ENCODE measurements at places on chromosomes 12 and 14.

- no peak for DNase-seq
These were observed 34.8 kb downstream of the TMCC3 start for GRCh38 chr12:94615260-94616181.

DNA sequence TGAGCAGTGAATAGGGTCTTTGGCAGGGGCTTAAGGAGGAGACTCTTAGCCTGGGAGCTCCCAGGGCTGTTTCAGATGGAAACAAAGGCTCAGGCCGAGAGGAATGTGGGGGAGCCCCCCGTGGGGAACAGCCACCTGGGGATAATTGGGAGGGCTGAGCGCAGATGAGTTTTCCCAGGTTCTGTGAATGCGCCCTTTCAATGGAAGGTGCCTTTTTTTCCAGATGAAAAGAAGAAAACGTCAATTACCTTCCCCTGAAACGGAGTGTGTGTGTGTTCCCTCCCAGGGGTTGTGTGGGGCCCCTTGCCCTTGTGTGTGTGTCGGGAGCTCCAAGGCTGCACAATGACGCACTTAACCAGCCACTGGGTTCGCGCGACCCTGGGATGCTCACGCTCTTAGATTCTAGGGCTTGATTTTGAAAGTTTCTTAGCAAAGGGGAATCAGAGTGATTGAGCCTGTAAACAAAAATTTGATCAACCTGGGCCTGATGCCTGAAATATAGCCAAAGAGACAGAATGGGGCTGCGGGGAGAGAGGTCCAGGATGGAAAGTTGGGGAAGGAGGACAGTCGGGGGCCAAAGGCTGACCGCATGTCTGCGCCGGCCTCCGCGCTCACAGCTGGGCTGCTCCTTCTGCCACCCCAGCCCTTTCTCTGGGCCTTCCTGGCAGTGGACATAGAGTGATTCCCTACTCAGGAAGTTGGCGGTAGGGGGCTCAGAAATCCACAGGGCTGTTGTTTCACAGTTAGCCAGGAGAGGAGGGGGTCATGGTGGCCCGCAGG lies 14.6 kb downstream of the MEG3 start:
- DNase-seq: no peak

DNA sequence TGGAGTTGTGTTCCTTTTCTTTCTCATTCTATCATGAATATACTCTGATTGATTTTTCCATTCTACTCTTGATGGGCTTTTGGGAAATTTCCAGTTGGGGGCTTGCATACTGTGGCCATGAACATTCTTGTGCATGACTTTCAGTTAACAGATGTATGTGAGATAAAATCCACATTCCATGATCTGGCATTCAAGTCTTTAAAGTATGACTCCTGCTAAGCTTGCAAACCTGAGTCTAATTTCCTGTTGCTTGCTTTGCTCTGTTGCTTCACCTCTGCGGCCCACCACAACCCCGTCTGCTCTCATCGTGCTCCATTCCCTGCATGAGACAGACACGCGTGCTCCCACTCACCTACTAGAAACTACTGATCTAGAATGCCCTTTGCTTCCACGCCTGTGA lies 24.3 kb upstream of the NPAS3 start:
- DNase-seq: no peak

DNA sequence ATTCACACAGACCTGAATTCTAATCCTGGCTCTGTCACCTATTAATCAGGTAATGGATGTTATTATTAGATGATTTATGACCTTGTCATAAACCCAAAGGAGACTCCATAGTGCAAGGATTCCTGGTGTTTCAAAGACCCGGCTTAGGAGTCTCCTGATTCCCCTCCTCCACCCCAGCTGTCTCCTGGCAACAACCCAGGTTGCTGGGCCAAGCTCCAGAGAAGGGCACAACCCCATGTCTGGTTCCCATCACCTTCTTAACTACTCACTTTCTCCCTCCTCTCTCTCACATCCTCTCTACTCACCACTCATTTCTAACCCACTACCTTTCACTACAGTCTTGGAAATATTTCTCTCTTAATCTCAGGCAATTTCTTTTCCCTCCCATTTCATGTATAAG lies 41.6 kb downstream of the RHOJ start:
- DNase-seq: no peak

- DNase-seq: no peak
These were observed 17.1 kb downstream of the ANKRD9 start for GRCh38 chr14:102492531-102492910.

- DNase-seq: no peak
These were observed 1.9 kb upstream of the PPP1R13B start for GRCh38 chr14:103849151-103849886.

DNA sequence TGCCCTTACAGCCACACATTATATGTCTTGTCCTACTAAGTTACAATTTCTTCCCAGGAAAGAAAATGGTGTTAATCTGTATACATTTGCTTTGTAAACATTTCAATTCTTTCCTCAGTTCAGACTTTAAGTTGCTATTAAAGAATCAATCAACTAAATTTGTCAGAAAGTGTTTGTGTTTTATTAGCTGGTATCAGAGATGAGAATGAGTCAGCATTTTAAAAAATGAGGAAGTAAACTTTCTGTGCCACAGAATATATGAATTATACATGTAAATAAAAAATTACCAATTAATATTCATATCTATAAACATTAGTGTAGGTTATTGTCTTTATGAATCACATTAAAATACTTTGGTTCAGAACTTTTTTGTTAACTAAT lies 82.0 kb downstream of the LMO3 start:
- no peak for DNase-seq

DNA sequence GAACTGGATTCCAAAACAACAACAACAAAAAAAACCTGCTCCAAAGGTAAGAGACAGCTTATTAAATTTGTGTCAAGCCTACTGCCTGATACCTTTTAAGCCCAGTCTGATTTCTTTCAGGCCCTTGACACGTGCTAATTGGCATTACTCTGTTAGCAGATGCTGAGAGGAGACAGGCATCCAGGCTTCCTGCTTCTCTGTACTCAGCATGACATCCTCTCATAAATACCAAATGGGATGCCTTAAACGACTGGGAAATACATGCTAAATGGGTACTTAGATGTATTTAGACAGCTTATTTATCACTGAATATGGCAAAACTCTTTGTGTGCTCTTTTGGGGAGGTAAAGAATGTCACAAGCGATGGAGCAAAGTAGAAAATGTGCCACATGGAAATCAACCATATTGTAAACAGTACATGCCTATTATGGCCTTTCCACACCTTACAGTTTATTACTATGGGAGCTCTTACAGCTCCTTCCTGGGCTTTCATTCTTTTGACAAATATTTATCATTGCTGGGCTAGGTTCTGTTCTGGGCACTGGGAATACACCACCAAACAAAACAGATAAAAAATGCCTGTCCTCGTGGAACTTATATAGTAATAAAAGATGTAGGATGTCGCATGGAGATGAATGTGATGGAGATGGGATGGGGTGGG lies 11.5 kb upstream of the PCED1B start:
- DNase-seq: no peak

GRCh38 chr12:69694123-69694522 lies 5.0 kb downstream of the BEST3 start:
- no peak for DNase-seq

DNA sequence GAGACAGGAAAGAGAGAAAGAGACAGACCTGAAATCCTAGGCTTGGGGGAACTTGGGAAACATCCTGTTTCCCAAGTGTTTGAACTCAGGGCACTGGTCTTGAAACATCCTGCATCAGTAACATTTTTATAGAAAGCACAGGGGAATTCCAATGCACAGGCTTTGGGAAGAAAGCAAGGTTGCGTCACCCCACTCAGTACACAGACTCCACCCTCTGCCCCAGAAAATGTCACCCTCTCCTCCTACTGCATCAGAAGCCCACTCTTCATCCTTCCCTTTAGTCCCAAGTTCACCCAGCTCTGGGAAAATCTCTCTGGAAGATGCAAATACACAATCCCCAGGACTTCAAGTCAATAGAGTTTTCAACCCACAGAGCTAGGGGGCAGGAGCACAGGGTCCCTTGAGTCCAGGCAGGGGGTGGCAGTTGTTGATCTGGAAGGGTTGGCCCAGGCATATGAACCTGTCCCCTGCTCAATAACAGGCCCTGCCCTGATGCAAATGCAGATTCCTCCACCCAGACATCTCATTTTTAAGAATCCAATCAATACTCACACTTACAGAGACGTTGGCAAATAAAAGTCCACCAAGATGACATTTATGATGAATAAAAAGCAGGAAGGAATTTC lies 1.7 kb downstream of the RDH16 start:
- no peak for DNase-seq

GRCh38 chr12:92927436-92928281 lies 1.4 kb downstream of the EEA1 start:
- no peak for DNase-seq

GRCh38 chr14:79573486-79573885 lies 637.8 kb downstream of the DIO2 start:
- DNase-seq: no peak

GRCh38 chr12:104966677-104967076 lies 8.6 kb upstream of the SLC41A2 start:
- DNase-seq: no peak

GRCh38 chr14:94403312-94403932 lies 15.0 kb upstream of the SERPINA1 start:
- DNase-seq: no peak

DNA sequence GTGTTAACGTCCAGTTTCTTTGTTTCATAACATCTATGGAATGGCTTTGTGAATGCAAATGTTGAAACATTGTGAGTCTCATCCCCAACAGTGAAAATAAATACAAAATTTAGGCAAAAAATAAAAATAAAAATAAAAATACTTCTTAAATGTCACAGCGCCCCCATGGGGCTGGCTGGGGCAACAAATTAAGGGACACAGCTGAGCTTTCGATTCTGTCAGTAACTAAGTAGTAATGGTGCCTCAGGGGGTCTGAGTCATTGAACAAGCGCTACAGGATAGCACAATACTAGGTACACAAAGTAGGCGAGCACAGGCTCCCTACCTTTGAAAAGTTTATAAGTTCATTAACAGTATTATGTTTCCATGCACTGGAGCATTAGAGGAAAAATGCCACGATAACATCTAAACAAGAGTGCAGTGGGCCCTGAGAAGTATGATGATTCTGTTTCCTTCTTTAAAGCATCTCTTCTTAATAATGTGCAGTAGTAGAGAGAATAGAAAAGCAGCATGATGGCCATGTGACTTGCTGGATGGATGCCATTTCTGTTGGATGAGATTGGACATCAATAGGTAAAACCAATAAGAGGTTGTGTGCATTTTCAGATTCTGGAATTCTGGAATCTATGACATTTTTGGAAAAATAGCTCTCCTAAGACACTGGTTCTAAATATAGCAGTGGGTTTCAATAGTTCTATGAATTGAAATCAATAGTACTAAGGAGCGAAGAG lies 667.2 kb downstream of the DIO2 start:
- DNase-seq: no peak

GRCh38 chr12:113109872-113110599 lies 25.5 kb downstream of the RASAL1 start:
- DNase-seq: peak; percentile 52

- DNase-seq: no peak
These were observed 74.1 kb downstream of the SLC8A3 start for GRCh38 chr14:70114621-70115156.

DNA sequence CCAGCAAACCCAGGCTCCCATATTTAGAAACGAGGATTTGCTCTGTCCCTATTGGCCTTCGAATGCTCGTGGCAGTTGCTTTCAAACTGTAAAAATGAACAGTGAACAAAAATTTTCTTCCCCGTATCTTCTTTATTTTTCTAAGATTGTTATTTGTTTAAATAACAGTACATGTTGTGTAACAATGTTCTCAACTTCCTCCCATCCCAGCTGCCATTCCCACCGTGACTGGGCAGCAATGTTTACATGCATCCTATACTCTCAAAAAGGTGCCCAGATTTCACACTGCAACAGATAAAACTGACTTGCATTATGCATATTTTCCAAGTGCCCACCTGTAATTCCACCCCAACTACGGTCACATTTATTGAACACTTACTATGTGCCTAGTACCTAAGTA lies 12.8 kb downstream of the VCPKMT start:
- DNase-seq: no peak

DNA sequence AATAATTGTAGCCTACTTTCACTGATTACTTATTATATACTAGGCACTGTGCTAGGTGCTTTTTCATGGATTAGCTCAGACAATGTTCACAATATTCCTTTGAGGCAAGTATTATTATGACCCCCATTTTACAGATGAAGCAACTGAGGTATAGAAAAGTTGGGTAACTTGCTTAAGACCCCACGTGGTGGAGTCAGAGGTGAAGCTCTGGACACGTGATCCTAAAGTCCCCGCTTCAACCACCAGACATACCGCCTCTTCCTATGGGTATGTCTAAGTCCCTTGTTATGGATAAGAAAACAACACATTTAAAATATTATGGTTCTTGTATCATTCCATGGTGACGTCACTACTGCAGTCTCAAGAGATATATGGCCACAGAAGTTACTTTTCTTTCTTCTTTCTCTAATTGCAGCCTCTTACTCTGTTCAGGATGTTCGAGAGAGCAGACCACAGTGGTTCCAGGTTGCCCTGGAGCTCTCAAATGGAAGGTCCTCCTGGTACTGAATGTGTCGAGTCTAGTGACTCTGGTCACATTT lies 157.7 kb downstream of the HELB start:
- no peak for DNase-seq

DNA sequence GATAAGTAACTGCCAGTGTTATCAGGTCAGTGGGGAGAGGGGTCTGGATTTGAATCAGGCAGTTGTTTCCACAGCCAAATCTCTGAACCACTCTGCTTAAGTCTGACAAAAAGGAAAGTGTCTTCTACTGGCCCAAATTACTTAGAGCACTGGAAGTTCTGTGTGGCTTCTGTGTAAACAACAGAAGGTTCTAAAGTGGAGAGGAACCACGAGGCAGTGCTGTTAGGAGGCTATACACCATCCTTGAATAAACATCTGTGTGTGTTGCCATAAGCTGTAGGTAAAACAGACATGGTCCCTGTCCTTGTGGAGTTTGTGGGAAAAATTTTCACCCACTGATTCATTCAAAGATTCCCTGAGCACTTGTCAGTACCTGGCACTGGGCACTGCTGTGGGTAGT lies 50.0 kb downstream of the GALNT4 start:
- DNase-seq: no peak

- no peak for DNase-seq
These were observed 9.7 kb downstream of the TPH2 start for GRCh38 chr12:71948390-71948789.

GRCh38 chr14:34180869-34181268 lies 230.0 kb upstream of the EGLN3 start:
- DNase-seq: no peak

GRCh38 chr14:96470331-96470730 lies 31.9 kb upstream of the PAPOLA start:
- DNase-seq: no peak

- no peak for DNase-seq
These were observed 1.9 kb upstream of the KLHDC1 start for GRCh38 chr14:49691031-49691430.

- no peak for DNase-seq
These were observed 54.1 kb downstream of the DAO start for GRCh38 chr12:108933949-108934348.

GRCh38 chr12:116525418-116526001 lies 33.7 kb upstream of the MAP1LC3B2 start:
- DNase-seq: no peak

GRCh38 chr12:107331912-107332311 lies 238.6 kb upstream of the CRY1 start:
- no peak for DNase-seq

- DNase-seq: no peak
These were observed 17.9 kb upstream of the IL22 start for GRCh38 chr12:68271346-68271745.

Data from CD8-positive, alpha-beta T cell (primary cell).